ENCODE measurements at places on chromosomes 12 and 14. TPM values are rescaled to one million over a fixed set of nuclear protein-coding genes. Genes with fewer than 3 reads are reported as not detected.

- no peak overlapping the region for H3K27ac ChIP-seq
- peaks cover 6% of the 10 kb centered on the region for H3K4me1 ChIP-seq
- DNase-seq = no peak
Observed at GRCh38 chr14:70718383-70719118, 76.8 kb downstream of the TTC9 start.

DNA sequence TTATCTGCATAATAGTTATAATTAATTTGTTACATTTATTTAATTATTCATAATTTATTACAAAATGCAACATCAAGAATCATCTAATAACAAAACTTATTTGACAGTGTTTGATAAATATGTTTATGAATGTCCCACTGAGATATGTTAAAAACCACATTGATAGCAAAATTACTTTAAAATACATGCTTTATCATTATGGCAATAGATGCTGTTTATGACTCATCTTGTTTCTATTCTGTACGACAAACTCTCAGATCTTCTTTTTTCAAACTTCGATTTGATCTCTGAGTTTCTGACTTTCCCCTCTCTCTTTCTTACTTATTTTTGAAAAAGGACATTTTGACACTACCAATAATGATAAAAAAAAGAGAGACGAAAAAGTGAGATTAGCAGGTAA lies 56.8 kb upstream of the LRRK2 start:
- H3K27ac ChIP-seq = no peak overlapping the region
- H3K27me3 ChIP-seq = no peaks in the 10 kb centered on the region
- H3K4me3 ChIP-seq = no peak overlapping the region
- no peaks in the 10 kb centered on the region for H3K36me3 ChIP-seq
- DNase-seq = no peak

DNA sequence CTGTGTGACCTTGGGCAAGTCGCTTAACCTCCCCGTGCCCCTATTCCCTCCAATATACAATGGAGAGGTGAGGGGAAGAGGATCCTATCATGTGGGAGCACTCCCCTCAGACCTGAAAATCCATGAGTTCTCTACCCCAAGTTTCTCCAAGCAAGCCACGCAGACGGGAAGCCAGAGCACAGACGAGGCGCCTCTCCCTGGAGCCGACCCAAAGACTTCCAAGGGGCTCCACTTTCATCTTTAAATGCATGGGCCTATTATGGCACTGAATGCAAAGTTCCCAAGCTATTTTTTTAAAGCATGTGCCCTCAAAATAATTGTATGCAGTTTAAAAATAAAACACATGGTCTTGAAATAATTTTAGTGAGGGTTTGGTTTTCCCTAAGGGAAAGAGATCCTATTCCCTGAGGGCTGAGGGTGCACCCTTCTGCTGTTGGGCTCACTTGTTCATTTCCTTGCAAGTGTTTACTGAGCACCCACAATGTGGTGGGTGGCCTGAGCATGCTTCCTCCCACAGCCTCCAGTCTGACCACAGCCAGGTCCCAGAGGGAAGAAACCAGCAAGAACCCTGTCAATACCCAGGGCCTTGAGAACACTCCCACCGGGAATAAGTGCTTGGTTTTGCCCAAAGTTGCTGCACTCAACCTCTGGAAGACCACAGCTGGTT lies 14.6 kb downstream of the CMKLR1 start:
- peak overlapping the region; percentile 45 for H3K27ac ChIP-seq
- no peak overlapping the region for H3K4me3 ChIP-seq
- DNase-seq = no peak
- peaks cover 78% of the 10 kb centered on the region for H3K4me1 ChIP-seq
- H3K27me3 ChIP-seq = no peaks in the 10 kb centered on the region

GRCh38 chr14:23172096-23172495 lies 11.4 kb downstream of the SLC7A8 start:
- H3K4me3 ChIP-seq = no peak overlapping the region
- H3K36me3 ChIP-seq = no peaks in the 10 kb centered on the region
- no peaks in the 10 kb centered on the region for H3K27me3 ChIP-seq
- peaks cover 28% of the 10 kb centered on the region for H3K4me1 ChIP-seq
- H3K27ac ChIP-seq = no peak overlapping the region
- DNase-seq = no peak

- H3K4me1 ChIP-seq = peaks cover 52% of the 10 kb centered on the region
- DNase-seq = no peak
- H3K4me3 ChIP-seq = peak overlapping the region; percentile 89
- no peaks in the 10 kb centered on the region for H3K27me3 ChIP-seq
Observed at GRCh38 chr12:53044896-53045695, 4.8 kb upstream of the TNS2 start.

DNA sequence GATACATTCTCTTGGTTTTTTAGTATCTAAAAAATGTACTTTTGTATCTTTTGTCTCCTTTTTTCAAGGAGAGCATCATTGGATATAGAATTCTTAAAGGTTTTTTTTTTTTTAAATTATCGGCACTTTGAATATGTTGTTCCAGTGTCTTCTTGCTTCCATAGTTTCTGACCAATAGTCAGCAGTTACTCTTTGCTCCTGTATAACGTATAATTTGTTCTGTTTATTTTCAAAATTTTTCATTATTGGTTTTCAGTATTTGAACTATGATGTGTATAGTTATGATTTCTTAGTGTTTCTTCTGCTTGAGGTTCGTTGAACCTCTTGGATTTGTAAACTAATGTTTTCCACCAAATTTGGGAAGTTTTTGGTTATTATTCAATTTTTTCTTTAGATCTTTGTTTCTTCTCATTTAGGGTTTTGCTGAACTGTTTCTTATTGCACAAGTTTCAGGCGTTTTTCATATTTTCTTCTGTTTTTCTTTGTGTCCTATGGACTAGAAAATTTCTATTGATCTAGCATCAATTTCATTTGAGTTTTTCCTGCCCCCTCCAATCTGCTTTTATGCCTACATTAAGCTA lies 93.9 kb downstream of the PLBD1 start:
- no peak overlapping the region for H3K4me3 ChIP-seq
- H3K36me3 ChIP-seq = peaks cover 26% of the 10 kb centered on the region
- H3K27me3 ChIP-seq = no peaks in the 10 kb centered on the region
- no peak for DNase-seq
- no peaks in the 10 kb centered on the region for H3K4me1 ChIP-seq

DNA sequence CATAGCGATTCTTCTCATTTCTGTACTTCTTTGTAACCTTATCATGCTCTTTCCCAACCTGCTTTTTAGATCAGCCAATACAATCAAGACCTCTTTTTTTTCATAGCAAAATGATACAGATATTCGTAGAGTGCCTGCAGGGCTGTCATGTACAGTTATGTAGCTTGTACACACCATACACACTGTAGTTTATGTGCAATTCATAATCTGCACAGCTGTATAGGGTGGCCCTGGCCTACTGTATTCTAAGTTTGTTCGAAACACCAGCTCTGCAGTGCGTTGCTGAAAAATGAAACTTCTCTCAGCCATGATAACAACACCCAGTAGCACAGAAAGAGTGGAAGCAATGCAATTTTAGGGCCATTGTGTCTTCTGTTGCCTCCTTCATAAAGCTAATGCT lies 15.7 kb upstream of the PALS1 start:
- DNase-seq = no peak
- no peak overlapping the region for H3K27ac ChIP-seq
- no peak overlapping the region for H3K4me3 ChIP-seq

DNA sequence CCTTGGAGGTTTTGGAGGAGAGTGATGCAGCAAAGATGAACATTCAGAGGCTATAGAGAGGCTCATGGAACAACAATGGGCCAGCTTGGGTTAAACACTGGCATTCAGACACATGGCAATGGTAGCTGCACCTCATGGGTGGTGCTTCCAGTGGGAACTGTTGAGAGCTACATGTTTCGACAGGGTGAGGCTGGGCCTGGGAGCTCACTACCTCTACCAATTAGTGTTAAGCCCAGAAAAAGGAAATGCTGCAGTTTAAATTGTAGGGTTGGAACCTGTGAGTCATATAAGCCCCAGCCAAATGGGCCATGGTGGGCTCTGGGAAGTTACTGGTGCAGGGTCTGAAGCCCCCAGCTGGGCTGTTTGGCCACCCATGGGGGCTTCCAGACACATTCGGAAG lies 279.7 kb downstream of the ZFP36L1 start:
- peaks cover 7% of the 10 kb centered on the region for H3K4me1 ChIP-seq
- no peaks in the 10 kb centered on the region for H3K36me3 ChIP-seq
- H3K27ac ChIP-seq = no peak overlapping the region
- no peaks in the 10 kb centered on the region for H3K27me3 ChIP-seq
- no peak overlapping the region for H3K4me3 ChIP-seq

DNA sequence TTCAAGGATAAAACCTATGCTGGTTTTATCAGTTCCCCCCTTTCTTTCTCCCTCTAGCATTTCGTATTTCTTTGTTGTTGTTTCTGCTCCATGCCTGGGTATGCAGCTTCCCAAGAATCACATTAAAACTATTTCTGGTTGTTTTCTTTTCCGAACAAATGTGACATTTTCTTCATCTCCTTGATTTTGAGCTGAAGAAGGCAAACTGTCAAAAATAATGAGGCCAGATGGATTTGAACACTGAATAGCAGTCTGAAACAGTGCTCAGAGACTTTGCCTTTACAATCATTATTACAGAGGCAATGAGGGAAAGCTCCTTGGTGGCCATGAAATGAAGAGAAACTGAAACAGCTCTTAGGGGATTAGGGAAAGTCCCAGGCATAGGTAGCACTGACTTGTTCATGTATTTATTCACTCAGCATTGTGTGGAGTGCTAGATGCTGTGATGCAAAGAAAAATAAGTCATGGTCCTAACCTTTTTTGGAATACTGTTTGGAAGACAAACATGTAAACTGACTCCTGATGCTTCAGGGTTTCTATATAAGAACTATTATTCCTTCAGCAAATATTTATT lies 319.5 kb downstream of the FUT8 start:
- H3K4me1 ChIP-seq = no peaks in the 10 kb centered on the region
- H3K27me3 ChIP-seq = no peaks in the 10 kb centered on the region
- DNase-seq = no peak
- H3K4me3 ChIP-seq = no peak overlapping the region
- no peaks in the 10 kb centered on the region for H3K36me3 ChIP-seq

LRP1 gene
- total RNA-seq = 755 TPM

IGFBP6 gene
- total RNA-seq = 1,999 TPM

FLVCR2 gene
- 6.2 TPM for total RNA-seq

TAS2R19 gene
- total RNA-seq = 13.1 TPM

Measured in thoracic aorta (tissue), 2 donors.